ENCODE measurements at places on chromosomes 2 and 18.

- no peak for DNase-seq
Measured at GRCh38 chr18:32257084-32257785, 67.4 kb downstream of the MEP1B start.

- DNase-seq, result no peak
Measured at GRCh38 chr2:172775319-172775718, 39.7 kb downstream of the RAPGEF4 start.

DNA sequence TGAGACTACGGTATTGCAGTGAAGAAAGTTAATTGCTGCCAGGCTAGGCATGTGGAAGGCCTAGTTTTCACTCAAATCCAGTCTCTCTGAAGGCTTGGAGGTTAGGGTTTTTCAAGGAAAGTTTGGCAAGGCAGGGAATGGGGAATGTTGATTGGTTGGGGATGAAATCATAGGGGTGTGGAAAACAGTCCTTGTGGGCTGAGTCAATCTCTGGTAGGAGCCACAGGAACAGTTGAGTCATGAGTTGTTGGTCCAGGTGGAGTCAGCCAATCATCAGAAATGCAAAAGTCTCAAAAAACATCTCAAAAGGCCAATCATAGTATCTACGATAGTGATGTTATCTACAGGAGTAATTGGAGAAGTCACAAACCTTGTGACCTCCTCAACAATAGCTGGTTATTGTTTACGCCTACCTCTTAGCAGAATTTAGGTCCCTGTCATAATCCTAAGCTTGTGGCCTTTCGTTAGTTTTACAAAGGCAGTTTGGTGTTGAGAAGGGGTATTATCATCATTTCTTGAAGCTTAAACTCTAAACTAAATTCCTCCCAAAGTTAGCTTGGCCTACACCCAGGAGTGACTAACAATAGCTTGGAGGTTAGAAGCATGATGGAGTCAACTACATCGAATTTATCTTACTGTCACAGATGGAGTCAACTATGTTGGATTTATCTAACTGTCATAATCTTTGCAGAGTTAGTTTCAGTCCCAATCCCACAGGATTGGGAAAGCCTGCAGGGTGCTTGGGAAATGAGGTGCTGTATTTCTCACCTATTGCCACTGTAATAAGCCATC lies 33.7 kb upstream of the APCDD1 start:
- no peak for DNase-seq

GRCh38 chr2:11397513-11397912 lies 53.1 kb upstream of the ROCK2 start:
- no peak for DNase-seq

GRCh38 chr2:223217373-223217772 lies 165.4 kb downstream of the KCNE4 start:
- DNase-seq, result no peak

- no peak for DNase-seq
Measured at GRCh38 chr2:172735582-172736423, at the start of gene RAPGEF4. Gene RAPGEF4, plus strand, starts transcription at chr2:172735845. Its CDS starts 139 bp downstream, at chr2:172735984.

GRCh38 chr18:3037423-3037915 lies 24.5 kb upstream of the LPIN2 start:
- DNase-seq, result no peak

GRCh38 chr2:95113464-95113863 lies 8.1 kb downstream of the MRPS5 start:
- DNase-seq, result no peak

- no peak for DNase-seq
Measured at GRCh38 chr2:85242321-85242720, 85.5 kb downstream of the TGOLN2 start.
